D341Med (cell line): ENCODE measurements at places on chromosomes 1 and 21.

DNA sequence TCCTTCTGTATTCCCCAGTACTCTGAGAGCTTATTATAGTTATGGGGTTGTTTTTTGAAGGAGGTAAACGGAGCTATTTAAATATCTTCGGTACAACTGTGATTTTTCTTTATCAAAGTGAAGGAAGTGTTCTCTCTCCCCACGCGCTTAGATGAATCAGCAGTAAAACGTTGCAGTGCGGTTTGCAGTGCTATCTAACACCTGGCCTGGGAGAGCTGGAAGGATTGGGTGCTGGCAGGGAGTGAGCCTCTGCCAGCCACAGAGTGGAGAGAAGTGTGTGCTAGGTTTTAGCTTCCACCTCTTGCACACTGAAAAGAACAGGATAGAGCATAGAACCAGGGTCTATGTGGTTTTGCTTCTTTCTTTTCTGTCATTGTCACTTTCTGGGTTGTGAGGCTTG is 165.9 kb downstream of the SDCCAG8 start:
- DNase-seq, result no peak

GRCh38 chr1:244657421-244657820 is 4.5 kb downstream of the DESI2 start:
- no peak for DNase-seq

DNA sequence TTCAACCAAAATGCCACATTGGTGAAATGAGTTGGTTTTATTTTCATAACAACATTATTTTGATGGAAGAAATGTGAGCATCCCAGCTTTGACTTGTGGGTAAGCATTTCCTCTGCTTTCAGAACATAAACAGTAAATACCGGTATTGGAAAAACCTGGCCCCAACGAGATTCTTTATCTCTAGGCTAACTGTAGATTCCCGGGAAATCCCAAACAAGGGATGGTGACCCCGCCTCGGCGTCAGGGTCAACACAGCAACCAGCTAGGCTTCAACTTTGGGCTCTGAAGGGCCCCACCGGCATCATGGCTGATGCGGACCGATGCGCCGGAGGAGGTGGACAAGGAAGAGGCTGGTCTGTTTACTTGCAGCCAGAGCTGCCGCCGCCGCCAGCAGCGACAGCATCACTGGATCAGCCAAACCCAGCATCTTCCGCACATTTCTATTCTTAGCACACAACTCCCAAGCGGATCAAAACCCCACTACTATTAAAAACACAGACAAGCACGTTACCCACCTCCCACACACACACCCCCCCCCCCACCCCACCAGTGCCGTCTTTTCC is 1.1 kb downstream of the AKT3 start:
- peak; percentile 77 for DNase-seq

GRCh38 chr1:66642992-66643391 is 109.0 kb downstream of the SGIP1 start:
- DNase-seq, result no peak

DNA sequence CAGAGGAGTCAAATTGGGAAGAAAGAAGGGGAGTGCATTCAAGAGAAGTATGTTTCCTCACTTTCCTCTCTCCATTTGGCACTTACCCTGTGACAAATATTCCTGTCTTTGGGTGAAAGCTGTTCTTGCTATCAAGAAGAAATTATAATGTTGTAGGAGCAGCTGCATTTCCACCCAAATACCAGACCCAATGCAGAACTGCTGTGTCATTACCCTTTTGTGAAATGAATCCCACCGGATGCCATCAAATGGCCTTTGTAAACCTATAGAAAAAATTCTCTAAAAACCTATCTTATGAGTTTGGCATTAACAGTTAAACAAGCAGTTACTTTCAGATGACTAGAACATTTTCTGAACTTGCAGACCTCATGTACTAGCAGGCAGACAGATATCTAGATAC is 16.7 kb upstream of the PALMD start:
- DNase-seq, result no peak

GRCh38 chr1:180291004-180291403 is 60.9 kb downstream of the LHX4 start:
- DNase-seq, result no peak

GRCh38 chr1:64042331-64043100 is 160.9 kb upstream of the UBE2U start:
- no peak for DNase-seq

DNA sequence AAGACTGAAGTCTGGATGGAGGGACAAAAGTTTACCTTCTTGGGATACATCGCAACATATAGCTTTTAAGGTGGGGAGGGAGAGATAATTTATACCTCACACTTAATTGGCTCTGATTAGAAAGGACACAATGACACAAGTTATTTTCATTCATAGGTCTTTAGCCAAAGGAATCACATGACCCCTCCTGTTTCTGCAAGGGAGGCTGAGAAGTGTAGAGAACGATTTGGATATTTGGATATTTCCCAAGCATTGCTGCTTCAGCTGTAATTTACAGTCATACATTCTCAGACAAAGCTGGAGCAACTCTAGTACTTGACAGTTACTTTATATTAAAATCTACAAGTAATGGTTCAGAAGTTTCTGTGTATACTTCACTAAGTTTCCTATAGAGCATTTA is 24.2 kb downstream of the DAP3 start:
- DNase-seq, result no peak

- no peak for DNase-seq
Measured at GRCh38 chr1:170790651-170791071, 126.7 kb downstream of the PRRX1 start.

- DNase-seq, result no peak
Measured at GRCh38 chr1:206808615-206809014, 36.3 kb upstream of the IL10 start.

DNA sequence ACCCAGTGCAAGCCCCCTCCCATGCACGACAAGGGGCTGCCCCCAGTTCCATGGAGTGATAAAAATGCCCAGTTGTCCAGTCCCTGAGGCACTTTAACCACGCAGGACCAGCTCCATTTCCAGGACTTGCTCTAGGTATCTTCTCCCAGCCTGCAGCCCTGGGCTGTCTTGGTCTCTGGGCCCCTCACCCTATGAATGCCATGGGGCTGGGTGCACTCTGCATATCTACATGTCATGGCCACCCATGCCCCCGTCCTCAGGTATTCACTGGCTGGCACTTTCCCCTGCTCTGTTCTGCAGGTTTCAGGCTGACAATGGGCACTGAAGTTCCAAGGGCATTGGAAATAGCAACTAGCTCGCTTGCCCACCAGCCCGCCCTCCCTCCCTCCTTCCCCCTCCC is 19.6 kb upstream of the C1orf174 start:
- DNase-seq, result no peak

DNA sequence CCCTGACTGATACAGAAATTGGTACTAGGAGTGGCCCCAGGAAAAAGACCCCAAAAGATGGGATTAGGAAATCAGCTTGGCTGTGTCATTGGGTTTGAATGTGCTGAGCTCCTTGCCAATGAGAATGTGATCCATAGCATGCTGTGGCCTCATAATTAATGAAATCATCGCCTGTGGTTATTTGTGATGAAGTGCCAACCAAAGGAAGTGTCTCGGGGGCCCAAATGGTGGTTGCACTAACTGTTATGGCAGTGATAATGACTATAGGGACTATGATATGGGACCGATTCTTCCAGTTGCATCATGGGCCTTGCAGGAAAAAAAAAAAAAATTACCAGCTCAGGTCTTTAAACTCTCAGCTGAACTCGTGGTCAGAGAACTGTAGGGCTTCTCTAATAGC is 15.4 kb upstream of the ZDHHC18 start:
- DNase-seq, result no peak

DNA sequence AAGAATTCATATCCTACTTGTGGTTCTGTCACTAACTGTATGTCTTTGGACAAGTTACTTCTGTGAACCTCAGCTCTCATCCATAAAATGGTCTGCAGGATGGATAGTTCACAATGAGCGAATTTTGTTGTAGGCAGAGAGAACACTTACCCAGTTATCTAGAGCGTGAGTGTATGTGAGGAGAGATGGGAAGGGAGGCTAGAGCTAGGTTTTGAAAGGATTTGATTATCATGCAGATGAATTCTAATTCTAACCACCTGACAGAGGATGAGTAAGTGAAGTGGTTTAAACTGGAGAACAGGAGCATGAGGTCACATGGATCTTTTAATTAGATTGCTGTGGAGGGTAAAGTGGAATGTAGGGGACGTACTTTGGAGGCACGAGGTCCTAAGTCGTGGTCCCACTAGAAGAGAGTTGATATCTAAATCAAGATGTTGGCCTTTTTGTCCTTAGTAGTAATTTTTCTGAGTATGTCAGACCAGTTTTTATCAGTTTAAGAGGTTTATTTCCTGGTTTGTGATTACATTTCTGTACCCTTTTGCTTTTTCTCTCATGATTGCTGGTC is 5.0 kb downstream of the SUCO start:
- DNase-seq, result no peak

GRCh38 chr1:13794231-13795187 is 94.5 kb downstream of the PRDM2 start:
- DNase-seq, result no peak

DNA sequence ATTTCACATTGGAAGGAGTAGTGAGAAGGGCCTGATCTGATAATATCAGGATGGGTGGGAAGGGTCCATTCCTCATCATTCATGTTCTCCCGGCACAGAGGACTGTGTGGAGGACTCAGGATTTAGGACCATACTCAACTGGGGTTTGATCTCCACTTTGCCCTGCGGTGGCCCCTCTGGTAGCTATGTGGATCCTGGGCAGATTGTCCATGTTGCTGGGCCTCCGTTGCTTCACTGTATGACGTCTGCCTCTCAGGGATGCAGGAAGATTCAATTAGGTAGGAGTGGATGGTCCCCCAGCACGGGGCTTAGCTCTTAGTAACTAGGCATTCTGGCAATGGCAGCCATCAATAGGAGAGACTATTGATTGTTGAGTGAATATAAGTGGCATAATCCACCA is 2.3 kb downstream of the ETS2 start:
- DNase-seq, result no peak

DNA sequence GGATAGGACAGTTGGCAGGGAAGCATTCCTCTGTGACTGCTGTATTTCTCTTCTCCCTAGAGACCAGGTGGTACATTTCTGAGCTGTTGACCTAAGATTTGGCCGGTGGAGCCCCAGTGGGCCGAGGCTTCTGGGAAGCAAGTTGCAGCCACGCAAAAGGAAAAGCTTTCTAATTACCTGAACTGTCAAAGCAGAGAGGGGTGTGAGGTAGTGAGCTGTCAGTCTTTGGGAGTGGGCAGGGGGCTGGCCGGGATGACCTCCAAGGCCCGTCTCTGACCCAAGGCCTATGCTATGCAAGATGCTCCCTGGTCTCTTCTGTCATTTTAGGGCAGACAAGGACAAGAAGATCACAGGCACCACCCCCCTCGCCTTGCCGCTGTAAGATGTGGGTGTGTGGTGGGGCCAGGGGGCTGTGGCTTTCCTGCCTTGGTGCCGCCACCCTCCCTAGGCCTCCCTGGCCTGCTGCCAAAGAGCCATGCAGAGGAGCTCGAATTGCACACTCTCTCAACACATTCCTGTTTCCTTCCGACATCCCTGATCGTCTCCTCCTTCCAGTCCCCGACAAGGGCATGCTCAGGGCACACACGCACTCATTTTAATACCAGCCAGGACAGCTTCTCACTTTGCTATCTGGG is 7.7 kb downstream of the PADI1 start:
- DNase-seq, result no peak

- DNase-seq, result no peak
Measured at GRCh38 chr1:2525572-2525919, 850 bp downstream of the PANK4 start.

- peak; percentile 53 for DNase-seq
Measured at GRCh38 chr21:26967062-26967913, at the start of gene ADAMTS5. Gene ADAMTS5, minus strand, starts transcription at chr21:26967088. Its CDS starts 697 bp downstream, at chr21:26966391.

DNA sequence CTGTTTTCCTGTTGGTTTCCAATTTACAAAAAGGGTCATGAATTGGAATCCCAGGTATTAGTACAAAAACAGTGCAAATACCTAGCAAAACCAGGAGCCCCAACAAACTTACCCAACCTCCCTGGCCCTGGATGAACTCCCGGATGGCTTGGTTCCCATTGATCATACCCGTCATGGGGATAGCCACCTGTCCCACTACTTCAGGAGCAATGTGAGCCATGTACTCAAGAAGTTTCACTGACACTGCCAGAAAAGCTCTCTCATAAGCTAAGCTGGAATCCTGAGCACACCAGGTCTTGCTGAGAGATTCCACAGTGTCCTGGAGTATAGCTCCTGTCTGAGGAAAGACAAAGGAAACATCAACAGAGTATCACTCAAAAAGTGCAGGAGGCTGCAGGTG is 5.7 kb downstream of the BCL2L15 start:
- no peak for DNase-seq

DNA sequence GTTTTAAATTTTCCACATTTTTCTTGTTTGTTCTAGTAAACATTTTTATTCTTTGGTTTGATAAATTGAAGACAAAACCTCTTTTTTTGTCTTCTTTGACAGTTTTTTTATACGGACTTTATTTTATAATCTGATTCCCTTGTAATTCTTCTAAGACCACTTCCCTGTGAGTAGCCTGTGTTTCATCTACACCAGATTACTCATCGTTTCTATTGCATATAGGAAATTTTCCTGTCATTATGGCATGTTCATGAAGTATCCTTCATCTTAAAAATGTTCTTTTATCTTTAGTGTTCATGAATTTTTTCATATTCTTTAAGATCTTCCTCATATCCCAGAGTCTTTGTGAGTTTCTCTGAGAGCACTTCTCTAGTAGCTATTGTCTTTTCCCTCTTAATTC is 109.8 kb downstream of the USP25 start:
- no peak for DNase-seq

GRCh38 chr1:199746666-199747384 is 280.7 kb upstream of the NR5A2 start:
- DNase-seq, result no peak

GRCh38 chr21:41663805-41664788 is 102.8 kb downstream of the RIPK4 start:
- DNase-seq, result no peak

GRCh38 chr1:182930985-182931384 is 22.0 kb downstream of the SHCBP1L start:
- DNase-seq, result no peak

DNA sequence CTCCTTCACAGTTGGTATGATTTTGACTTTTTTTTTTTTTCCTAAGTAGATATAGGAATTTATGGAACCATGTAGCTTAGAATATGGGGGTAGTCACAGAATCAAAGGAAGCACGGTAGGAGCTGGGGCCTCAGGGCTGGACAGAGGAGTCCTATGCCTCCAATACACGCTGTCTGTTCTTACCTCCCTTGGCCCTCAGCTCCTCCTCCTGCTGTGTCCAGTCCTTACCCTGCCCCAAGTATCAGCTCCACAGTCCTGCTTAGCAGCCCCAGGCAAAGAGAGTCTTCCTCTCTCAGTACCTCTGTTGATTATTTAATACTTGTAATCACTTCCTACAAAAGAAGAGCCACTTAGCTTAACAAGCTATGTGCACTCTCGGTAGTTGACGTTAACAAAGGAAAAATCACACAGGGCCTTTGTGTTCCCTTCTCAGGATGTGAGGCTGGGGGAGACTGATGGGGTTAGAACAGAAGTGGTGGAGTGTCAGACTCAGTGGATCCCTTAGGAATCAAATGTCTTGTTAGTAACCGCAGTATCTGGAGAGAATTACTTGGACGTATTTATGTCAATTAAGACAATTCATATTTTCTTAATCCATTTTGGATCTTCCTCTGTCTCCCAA is 292.3 kb downstream of the HHAT start:
- no peak for DNase-seq
